Central memory CD4-positive, alpha-beta T cell (primary cell): ENCODE measurements at places on chromosomes 1 and 21.
A peak's percentile ranks its signal among the peaks of the same experiment; 100 is the strongest.

GRCh38 chr1:90305577-90305976 is 310.7 kb downstream of the ZNF326 start:
- no peak for DNase-seq

DNA sequence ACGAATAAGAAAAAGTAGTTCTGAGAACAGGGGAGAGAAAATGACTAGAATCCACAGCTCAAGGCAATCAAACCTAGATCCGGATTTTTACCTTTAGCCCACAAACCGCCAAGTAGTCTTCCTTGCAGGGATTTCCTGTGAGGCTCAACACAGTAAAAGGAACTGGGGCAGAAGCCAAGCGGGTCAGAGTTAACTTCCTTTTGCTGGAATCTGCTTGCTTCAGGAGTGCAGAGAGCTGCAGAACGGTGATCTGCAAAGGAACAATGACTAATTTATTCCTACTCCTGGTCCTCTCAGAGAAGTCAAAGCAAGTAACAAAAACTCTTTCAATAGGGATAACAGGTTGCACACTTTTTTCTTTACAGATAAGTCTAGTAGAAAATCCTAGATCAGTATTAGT is 53.4 kb downstream of the UBR4 start:
- DNase-seq: no peak

- DNase-seq: no peak
These were observed 7.8 kb upstream of the P3R3URF start for GRCh38 chr1:46183926-46184557.

GRCh38 chr1:235513495-235514366 is 9.5 kb upstream of the B3GALNT2 start:
- DNase-seq: peak; percentile 54

GRCh38 chr1:45266151-45266801 is 59.9 kb upstream of the ZSWIM5 start:
- no peak for DNase-seq

GRCh38 chr21:43280949-43281633 is 112.3 kb downstream of the CRYAA start:
- DNase-seq: no peak

DNA sequence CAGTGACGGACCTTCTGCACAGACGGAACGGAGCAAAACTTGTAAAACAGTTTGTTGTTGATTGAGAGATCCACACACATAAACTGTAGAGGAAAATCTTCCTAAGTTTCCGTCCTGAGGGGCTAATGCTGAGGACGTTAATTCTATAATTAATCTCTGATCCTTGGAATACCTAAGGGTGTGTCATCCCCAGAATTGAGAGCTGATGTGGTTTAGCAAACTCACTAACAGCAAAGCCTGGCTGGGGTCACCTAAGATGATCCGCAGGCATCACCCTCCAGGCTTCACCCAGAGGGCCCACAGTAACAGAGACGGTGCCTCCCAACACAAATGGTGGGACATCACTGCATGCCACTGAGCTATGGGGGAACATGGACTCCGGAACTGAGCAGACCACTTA is 97.5 kb downstream of the SMYD2 start:
- DNase-seq: no peak

GRCh38 chr1:240126821-240127220 is 35.1 kb downstream of the FMN2 start:
- DNase-seq: no peak

GRCh38 chr21:17640821-17641220 is 28.1 kb upstream of the BTG3 start:
- DNase-seq: no peak

- DNase-seq: no peak
These were observed 11.6 kb upstream of the TTC39A start for GRCh38 chr1:51341876-51342496.

GRCh38 chr1:55067022-55067778 is 27.9 kb downstream of the PCSK9 start:
- no peak for DNase-seq

DNA sequence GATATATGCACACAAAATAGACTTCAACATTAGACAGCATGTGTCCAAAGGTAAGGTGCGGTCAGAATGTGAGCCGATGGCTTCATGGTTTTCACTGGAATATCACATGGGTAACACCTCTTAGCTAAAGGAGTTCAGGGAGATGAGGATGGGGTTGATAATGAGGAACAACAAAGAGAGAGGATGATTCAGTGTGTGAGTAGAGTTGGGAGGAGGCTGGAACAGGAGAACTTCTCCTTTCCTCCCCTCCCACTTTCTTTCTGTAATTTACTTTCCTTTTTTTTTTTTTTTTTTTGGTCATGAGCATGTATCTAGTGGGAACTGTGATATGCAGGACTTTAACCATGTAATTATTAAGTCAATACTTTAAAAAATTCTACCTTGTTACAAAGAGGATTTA is 99.4 kb downstream of the FASLG start:
- no peak for DNase-seq

GRCh38 chr1:230090194-230090711 is 23.2 kb downstream of the GALNT2 start:
- DNase-seq: no peak

- DNase-seq: no peak
These were observed 61.1 kb downstream of the SIK1 start for GRCh38 chr21:43365611-43366426.

- no peak for DNase-seq
These were observed 16.3 kb downstream of the NTPCR start for GRCh38 chr1:232966663-232967062.

- no peak for DNase-seq
These were observed 1.1 kb upstream of the ST6GALNAC3 start for GRCh38 chr1:76073481-76073880.

DNA sequence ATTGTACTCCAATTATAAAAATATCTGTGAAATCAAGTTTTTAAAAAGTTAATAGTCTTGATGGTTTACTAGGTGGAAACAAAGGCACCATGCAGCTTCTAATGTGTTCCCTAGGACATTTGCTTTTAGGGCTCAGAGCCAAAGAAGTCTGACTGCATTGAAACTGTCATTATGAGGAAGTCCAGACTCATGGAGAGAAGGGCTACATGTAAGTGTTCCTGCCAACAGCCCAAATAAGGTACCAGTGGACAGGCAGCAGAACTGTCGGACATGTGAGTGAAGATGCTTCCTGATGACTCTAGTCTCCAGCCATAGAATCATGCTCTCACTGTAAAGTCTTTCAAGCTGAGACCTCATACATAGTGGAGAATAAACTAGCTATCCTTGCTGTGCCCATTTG is 287.6 kb downstream of the AKT3 start:
- DNase-seq: no peak

DNA sequence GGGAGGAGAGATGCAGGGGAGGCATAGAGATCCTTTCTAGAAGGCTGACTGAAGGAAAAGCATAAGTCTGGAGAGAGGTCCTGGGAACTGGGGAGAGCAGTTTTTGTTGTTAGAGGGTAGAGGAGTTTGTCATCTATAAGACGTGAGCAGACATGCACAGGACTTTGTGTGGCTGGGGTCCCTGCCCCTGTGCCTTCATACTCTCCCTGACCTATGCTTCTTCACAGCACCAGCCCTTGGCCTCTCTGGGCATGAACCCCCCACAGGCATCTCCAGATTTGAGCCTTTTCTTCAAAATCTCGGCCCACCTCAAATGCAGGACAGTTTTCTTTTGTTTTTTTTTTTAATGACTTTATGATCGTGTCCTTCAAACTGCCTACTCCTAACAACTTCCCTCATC is 79.9 kb downstream of the EVA1C start:
- DNase-seq: no peak

GRCh38 chr1:33997127-33998036 is 133.5 kb downstream of the HMGB4 start:
- no peak for DNase-seq
